Peyer's patch (tissue), 4 donors: ENCODE measurements at places on chromosomes 2 and 18.

DNA sequence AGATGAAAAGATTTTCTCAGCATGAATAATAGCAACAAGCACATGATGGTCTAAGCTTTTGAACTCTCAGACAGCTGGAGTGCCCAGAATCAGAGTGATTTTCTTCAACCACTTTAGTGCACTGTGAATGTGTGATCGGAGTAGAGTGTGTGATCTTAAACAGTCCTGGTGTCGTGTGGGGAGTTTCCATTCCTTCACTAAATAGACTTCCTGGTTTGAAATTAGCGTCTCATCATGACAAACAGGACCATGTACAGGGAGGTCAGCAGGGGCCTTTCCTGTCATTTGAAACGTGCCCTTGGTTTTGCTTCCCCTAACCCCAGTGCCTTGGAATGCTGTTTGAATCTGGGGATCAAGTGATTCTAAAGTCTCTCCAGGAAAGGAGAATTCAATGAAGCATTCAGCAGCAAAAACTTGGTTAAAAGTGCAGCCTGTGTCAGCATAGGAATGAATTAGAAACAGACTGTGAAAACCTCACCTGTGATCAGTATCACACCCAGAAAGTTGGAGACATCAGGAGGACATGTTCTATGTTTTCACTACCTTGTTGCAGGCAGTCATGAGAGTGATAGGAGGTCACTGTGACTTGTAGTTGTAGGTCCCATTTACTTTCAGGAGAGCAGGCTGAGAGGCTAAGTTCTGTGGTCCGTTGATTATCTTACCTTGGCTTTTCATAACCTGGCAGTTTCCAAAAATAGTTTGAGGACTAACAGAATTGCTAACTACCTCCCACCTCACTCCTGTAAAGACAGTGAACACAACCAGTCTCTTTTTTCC is 400.3 kb downstream of the MTX2 start:
- H3K36me3 ChIP-seq: no peaks in the 10 kb centered on the region
- DNase-seq: no peak
- H3K27ac ChIP-seq: no peak overlapping the region
- no peaks in the 10 kb centered on the region for H3K27me3 ChIP-seq

- no peak overlapping the region for H3K4me3 ChIP-seq
- peaks cover 24% of the 10 kb centered on the region for H3K4me1 ChIP-seq
- no peaks in the 10 kb centered on the region for H3K36me3 ChIP-seq
- H3K27me3 ChIP-seq: no peaks in the 10 kb centered on the region
Observed at GRCh38 chr2:10390369-10390801, 57.7 kb downstream of the ODC1 start.

GRCh38 chr2:152319822-152320570 is 15.0 kb upstream of the FMNL2 start:
- H3K36me3 ChIP-seq: no peaks in the 10 kb centered on the region
- H3K27ac ChIP-seq: no peak overlapping the region
- no peak for DNase-seq
- H3K4me1 ChIP-seq: no peaks in the 10 kb centered on the region

DNA sequence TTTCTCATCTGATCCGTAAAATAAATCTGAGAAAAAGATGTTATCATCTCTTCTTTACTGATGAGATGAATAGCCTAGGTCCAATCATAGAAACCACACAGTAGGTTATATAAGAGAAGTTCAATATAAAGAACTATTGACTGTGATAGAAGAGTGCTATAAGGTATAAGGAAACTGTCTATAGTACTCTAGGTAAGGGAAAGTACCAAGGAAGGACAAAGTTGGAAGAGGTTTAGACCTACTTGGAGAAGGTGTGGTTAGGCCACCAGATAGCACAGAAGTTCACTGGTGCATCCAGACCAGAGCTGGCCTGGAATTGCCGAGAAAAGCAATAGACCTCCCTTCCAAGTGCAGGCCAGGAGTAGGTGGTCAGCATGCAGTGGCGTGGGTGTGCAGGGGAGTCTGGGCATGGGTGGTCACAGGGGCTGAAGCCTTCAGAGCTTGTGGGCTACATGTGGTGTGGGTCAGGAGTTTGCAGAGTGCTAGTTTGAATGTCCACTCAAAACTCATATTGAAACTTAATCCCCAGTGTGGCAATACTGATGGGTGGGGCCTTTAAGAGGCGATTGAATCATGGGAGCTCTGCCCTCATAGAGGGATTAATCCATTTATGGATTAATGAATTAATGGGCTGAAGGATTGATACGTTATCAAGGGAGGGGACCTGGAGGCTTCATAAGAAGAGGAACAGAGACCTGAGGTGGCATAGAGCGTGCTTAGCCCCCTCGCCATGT is 86.3 kb downstream of the ALPK2 start:
- no peaks in the 10 kb centered on the region for H3K36me3 ChIP-seq
- H3K27me3 ChIP-seq: no peaks in the 10 kb centered on the region
- H3K4me1 ChIP-seq: no peaks in the 10 kb centered on the region
- no peak overlapping the region for H3K27ac ChIP-seq
- no peak overlapping the region for H3K4me3 ChIP-seq

- DNase-seq: no peak
- no peaks in the 10 kb centered on the region for H3K36me3 ChIP-seq
- no peak overlapping the region for H3K4me3 ChIP-seq
- no peaks in the 10 kb centered on the region for H3K4me1 ChIP-seq
Observed at GRCh38 chr2:72326759-72327158, 179.1 kb upstream of the CYP26B1 start.

DNA sequence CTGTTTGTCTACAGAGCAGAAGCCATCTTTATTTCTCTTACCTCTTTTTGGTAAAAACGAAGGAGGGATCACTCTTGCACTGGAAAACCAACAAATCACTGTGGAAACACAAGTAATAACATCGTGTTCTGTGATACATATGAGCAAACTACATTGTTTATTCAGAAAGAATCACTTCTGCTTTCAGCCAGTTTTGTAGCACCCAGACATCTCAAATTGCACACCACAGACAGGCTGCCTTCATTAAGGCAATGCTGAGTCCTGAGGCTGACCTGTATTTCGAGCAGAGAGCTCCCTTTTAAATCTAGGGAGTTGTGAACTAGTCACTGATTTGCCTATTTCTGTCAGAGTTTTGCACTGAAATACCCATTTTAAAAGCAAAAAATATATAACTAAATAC is 1003.2 kb upstream of the FAM98A start:
- no peaks in the 10 kb centered on the region for H3K36me3 ChIP-seq
- no peaks in the 10 kb centered on the region for H3K27me3 ChIP-seq
- no peak overlapping the region for H3K27ac ChIP-seq
- H3K4me3 ChIP-seq: no peak overlapping the region
- DNase-seq: no peak

GRCh38 chr2:100070078-100070477 is 72.3 kb downstream of the AFF3 start:
- no peak overlapping the region for H3K4me3 ChIP-seq
- H3K27ac ChIP-seq: no peak overlapping the region
- H3K36me3 ChIP-seq: no peaks in the 10 kb centered on the region
- no peaks in the 10 kb centered on the region for H3K27me3 ChIP-seq
- peaks cover 9% of the 10 kb centered on the region for H3K4me1 ChIP-seq
- DNase-seq: no peak

- H3K4me1 ChIP-seq: no peaks in the 10 kb centered on the region
- DNase-seq: no peak
- no peaks in the 10 kb centered on the region for H3K27me3 ChIP-seq
- H3K4me3 ChIP-seq: no peak overlapping the region
- H3K36me3 ChIP-seq: no peaks in the 10 kb centered on the region
Observed at GRCh38 chr2:97678298-97678697, 8.8 kb downstream of the C2orf92 start.

DNA sequence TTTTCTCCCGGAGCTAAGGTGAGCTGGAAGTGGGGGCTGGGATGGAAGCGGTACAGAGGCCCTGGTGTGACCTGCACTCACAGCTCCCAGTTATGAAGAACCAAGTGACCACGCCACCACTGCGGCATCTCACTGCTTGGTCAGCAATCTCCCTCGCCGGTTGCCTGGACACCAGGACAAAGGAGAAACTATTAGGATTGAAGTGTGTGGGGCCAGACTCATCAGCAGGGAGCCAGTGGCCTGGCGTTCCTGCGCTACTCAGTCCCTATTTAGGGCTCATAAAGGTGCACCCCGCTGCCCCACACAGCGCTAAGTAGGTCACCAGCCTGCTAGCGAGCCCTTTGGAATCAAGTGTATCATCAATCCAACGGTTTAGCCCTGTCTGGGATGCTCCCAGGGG is 82.9 kb downstream of the ZCCHC2 start:
- H3K4me1 ChIP-seq: no peaks in the 10 kb centered on the region
- no peaks in the 10 kb centered on the region for H3K36me3 ChIP-seq
- H3K27me3 ChIP-seq: no peaks in the 10 kb centered on the region
- H3K27ac ChIP-seq: no peak overlapping the region
- no peak overlapping the region for H3K4me3 ChIP-seq
- DNase-seq: no peak
